ENCODE measurements at places on chromosomes 7 and 10.

DNA sequence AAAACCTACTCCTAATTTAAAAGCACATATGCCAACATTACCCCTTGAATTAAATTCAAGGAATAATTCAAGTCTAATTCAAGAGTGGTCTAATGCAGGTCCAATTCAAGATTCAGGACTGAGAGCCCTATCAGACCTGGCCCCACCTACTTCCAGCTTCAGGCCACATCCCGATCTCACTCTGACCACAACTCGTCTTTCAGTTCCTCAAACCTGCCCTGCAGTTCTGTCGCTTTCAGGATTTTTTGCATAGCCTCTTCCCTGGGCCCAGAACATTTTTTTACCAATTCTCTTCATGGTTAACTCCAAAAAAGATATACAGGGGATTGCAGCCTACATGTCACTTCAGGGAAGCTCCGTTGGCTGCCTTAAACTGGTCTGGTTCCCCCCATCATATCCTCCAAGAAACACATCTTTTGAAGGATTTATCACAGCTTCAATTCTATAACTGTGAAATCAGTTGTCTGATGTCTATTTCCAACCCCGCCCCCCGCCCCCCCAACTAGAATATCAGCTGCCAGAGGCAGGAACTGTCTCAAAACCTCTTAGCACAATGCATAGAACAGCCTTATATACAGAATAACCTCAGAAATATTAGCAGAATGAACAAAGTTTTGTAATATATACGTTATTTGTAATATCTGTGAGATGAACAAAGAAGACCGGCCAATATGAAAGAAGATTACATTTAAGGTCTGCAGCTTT lies 20.8 kb downstream of the CCDC6 start:
- no peak for DNase-seq

DNA sequence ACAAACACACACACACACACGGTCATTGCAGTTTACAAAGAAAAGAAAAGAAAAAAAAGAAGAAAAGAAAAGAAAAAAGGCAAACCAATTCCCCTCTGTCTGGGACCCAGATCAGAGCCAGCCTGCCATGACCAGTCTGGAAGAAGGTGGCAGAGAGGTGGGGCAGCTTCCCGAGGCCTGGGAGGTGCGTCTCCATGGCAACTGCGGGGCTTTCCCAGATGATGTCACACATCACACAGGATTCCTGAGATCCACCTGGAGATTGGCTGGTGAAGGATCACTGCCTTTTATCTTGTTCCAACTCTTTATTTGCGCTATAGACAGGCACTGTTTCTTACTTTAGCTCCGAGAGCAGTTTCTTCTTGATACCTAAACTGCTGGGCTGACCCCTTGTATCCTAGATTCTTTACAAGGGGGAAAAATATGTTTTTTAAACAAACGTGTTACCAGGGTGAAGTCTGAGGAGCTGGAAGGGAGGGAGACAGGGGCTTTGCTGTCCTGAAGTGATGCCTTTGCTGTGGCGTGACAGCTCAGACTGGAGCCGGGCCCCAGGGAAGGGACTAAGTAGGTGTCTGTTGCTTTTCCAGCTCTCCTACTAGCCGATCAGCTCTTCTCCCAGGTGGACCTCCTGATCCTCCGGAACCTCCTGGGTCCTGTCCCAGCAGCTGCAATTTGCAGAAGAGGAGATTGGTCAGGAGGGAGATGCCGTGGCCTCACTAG lies 298.5 kb downstream of the KLF6 start:
- no peak for DNase-seq

GRCh38 chr10:17075533-17076359 lies 53.9 kb downstream of the CUBN start:
- DNase-seq = no peak

GRCh38 chr7:836429-836828 lies 4.2 kb downstream of the SUN1 start:
- no peak for DNase-seq

DNA sequence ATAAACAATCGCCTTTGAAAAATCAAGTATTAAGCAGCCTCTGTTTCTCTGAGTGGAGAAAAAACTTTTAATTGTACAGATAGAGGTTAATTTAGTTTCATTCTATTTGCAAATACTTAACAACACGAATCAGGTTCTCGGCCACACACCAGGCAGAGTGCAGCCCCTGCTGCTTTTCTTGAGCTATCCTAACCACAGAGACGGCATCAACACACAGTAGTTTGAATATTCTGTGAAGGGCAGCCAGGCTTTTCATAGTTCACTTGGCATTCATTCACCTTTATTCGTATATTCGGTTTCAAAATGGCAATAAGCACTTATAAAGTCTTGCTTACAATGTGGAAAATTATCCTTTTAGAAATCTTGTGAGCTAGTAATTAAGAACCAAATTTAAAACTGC lies 5.7 kb downstream of the ADARB2 start:
- no peak for DNase-seq

GRCh38 chr10:99850021-99850766 lies 67.8 kb downstream of the ABCC2 start:
- DNase-seq = no peak

DNA sequence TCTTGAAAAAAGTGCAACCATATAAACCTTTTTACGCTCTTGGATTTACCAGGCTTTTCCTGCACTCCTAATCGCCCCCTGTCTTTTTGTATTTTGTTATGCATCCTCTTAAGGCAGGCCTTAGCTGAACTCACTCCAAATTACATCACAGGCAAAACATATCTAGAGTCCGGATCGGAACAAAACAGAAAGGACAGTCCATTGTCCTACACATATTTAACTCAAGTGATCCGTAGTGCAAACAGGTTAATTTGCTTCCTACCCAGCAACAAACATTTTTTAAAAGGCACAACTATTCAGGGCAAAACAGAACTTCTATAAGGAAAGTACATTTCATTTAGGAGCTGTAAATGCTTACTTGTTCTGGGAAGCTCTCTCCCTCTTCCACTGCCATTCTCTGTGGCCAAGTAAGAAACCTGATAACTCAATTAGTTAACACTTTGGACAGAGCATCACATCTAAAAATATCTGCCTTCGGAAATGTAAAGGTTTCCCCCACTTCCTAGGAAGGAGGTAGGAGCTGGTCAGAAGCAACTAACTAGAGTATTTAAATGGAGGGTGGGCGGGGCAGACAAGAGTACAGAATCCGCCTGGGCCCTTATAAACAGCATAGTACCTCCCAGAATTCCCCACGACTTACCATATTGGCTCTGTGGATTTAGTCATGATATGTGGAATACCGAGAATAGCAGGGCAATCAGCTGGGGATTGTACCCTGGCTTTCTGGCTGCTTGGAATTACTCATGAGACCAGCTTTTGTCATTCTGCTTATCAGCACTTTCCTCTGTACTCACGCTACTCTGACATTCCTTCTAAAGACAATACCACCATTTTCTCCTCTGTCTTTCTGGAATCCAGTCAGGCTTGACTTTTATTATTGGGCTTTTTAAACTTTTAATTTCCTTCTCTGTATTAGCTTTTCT lies 89.5 kb downstream of the ANK3 start:
- no peak for DNase-seq

GRCh38 chr7:46153583-46153950 lies 232.5 kb upstream of the IGFBP3 start:
- DNase-seq = no peak

GRCh38 chr7:148719753-148720152 lies 21.1 kb downstream of the CUL1 start:
- DNase-seq = no peak

- no peak for DNase-seq
Measured at GRCh38 chr10:35506741-35507140, 98.4 kb upstream of the GJD4 start.

GRCh38 chr7:99543081-99543671 lies 8.7 kb downstream of the FAM200A start:
- DNase-seq = no peak

DNA sequence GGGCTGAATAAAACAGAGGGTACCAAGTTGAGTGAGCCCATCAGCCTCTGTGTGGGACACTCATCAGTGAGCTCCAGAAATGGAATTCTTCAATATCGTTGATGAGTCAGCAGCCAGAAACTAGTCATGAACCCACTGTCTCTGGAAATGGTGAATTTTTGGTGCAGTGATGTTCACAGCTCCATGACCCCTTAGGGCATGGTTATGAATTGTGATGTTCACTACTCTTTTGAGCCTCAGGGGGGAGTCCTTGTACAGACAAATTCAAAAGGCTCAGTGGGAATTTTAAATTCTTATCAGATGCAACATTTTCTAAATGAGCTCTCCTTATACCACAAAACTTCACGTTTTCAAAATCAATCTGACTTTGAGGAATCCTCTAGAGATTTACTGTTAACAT lies 335.7 kb downstream of the PHTF2 start:
- DNase-seq = no peak

DNA sequence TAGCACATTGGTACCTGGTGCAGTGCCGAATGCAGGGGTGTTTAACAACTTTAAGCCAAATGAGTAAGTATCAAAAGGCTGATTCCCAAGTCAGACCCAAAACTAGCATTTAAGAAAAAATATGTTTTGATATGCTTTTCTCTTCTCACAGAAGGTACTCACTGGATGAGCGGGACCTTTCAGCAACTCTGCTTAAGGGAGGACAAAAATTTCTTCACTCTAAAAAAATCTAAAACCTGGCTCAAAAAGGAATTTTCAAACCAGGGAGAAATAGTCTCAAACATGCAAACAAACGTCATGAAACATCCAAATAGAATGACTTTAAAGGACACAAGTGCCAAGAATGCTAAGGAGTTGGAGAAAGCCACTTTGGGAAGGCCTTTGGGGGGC lies 962.1 kb downstream of the KCNMA1 start:
- no peak for DNase-seq

- DNase-seq = no peak
Measured at GRCh38 chr10:95235676-95236067, 41.6 kb downstream of the ACSM6 start.

- DNase-seq = no peak
Measured at GRCh38 chr7:150968056-150968733, 9.9 kb downstream of the KCNH2 start.

DNA sequence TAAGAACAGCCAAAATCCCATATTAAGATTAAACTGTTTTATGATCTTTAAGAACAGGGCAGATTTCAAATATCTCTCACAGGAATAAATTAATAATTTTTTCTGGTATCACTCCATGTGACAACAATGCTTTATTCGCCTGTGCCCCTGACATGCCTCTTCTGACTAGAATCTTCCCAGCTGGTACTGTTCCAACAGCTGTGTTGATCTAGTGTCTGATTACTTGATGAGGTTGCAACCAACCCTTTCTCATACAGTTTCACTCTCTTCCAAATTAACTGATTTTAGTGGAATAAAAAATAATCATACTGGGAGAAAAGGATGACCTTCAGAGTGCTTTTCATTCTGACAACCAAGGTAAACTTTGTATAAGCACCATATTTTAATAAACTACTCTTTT lies 151.9 kb downstream of the CHRM2 start:
- DNase-seq = no peak

- no peak for DNase-seq
Measured at GRCh38 chr10:30417301-30417700, 16.7 kb upstream of the MAP3K8 start.
